ENCODE measurements at places on chromosomes 2 and 18. TPM values are rescaled to one million over a fixed set of nuclear protein-coding genes. Genes with fewer than 3 reads are reported as not detected.
A peak's percentile ranks its signal among the peaks of the same experiment; 100 is the strongest.

Gene RUFY4
- total RNA-seq = not detected

Gene CYP1B1
- total RNA-seq = 42.2 TPM

Gene IL1RL1
- total RNA-seq = 1.0 TPM

Gene RGPD6
- total RNA-seq = 75.5 TPM

Gene GREB1
- 1.2 TPM for total RNA-seq

Gene ZNF385B
- total RNA-seq = 1.3 TPM

Gene ROCK2
- 47.5 TPM for total RNA-seq

Gene CEP68
- 19.8 TPM for total RNA-seq

Gene TUBB8B
- not detected for total RNA-seq

GRCh38 chr2:195543902-195544894 lies 112.8 kb upstream of the SLC39A10 start:
- H3K4me1 ChIP-seq = no peaks in the 10 kb centered on the region
- DNase-seq = no peak
- no peak overlapping the region for H3K27ac ChIP-seq
- H3K4me3 ChIP-seq = no peak overlapping the region
- H3K36me3 ChIP-seq = no peaks in the 10 kb centered on the region

GRCh38 chr18:45456090-45457021 lies 158.9 kb upstream of the SLC14A2 start:
- no peaks in the 10 kb centered on the region for H3K4me1 ChIP-seq
- no peak overlapping the region for H3K27ac ChIP-seq
- no peaks in the 10 kb centered on the region for H3K36me3 ChIP-seq

- no peaks in the 10 kb centered on the region for H3K27me3 ChIP-seq
- H3K4me1 ChIP-seq = no peaks in the 10 kb centered on the region
- no peak overlapping the region for H3K4me3 ChIP-seq
- H3K27ac ChIP-seq = no peak overlapping the region
- H3K36me3 ChIP-seq = peaks cover 17% of the 10 kb centered on the region
Measured at GRCh38 chr2:46578961-46579360, 99.6 kb downstream of the TMEM247 start.

GRCh38 chr2:143473216-143473615 lies 344.0 kb downstream of the ARHGAP15 start:
- H3K4me1 ChIP-seq = no peaks in the 10 kb centered on the region
- DNase-seq = no peak
- no peaks in the 10 kb centered on the region for H3K27me3 ChIP-seq
- no peak overlapping the region for H3K27ac ChIP-seq

GRCh38 chr2:102253753-102254150 lies 57.6 kb upstream of the IL1RL1 start:
- peaks cover 4% of the 10 kb centered on the region for H3K4me1 ChIP-seq
- H3K27ac ChIP-seq = no peak overlapping the region
- H3K36me3 ChIP-seq = no peaks in the 10 kb centered on the region
- H3K27me3 ChIP-seq = no peaks in the 10 kb centered on the region
- no peak for DNase-seq

- DNase-seq = no peak
- H3K4me3 ChIP-seq = no peak overlapping the region
- H3K36me3 ChIP-seq = no peaks in the 10 kb centered on the region
- H3K4me1 ChIP-seq = no peaks in the 10 kb centered on the region
- no peak overlapping the region for H3K27ac ChIP-seq
- no peaks in the 10 kb centered on the region for H3K27me3 ChIP-seq
Measured at GRCh38 chr2:181352158-181352557, 105.0 kb upstream of the ITGA4 start.

DNA sequence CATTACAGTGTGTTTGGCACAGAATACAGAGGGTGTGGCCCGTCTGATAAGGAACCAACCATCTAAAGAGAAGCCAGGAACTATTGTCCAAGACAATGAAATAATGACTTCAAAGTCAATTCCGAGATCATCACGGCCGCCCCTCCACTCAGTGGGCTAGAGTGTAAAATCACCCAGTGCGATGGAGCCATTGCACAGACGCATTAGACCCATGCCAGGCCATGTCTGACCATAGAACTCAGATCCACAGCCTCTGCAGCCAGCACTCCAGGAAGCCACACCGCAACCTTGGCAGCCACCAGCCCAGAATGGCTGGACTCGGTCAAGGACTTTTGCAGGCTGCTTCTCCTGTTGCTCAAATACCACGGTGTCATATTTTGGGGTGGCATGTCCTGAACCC lies 835.7 kb downstream of the DCDC2C start:
- H3K4me3 ChIP-seq = no peak overlapping the region
- no peak for DNase-seq
- no peak overlapping the region for H3K27ac ChIP-seq
- no peaks in the 10 kb centered on the region for H3K36me3 ChIP-seq
- no peaks in the 10 kb centered on the region for H3K4me1 ChIP-seq
- peaks cover 4% of the 10 kb centered on the region for H3K27me3 ChIP-seq

- H3K4me1 ChIP-seq = peaks cover 18% of the 10 kb centered on the region
- DNase-seq = no peak
- no peaks in the 10 kb centered on the region for H3K27me3 ChIP-seq
- H3K27ac ChIP-seq = no peak overlapping the region
- no peaks in the 10 kb centered on the region for H3K36me3 ChIP-seq
- no peak overlapping the region for H3K4me3 ChIP-seq
Measured at GRCh38 chr18:44774191-44774590, 93.5 kb downstream of the SETBP1 start.

DNA sequence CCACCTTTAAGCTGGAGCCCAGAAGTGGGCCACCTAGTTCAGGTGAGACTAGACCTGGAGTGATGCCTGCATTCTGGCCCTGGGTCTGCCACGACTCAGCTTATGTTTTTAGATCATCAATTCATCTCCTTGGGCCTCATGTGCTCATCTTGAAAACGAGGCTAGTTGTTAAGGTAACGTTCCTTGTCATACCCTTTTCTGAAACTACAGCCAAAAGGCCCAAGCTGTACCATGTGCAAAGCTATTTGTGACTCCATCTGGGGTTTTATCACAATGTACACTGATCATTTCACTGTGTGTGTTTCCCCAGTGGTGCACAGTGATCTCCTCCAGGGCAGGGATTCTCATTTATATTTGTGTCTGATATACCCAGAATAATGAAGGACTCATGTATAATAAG lies 138.4 kb upstream of the COPS8 start:
- no peaks in the 10 kb centered on the region for H3K36me3 ChIP-seq
- no peak for DNase-seq
- no peaks in the 10 kb centered on the region for H3K4me1 ChIP-seq
- no peak overlapping the region for H3K27ac ChIP-seq
- H3K27me3 ChIP-seq = no peaks in the 10 kb centered on the region

GRCh38 chr2:240525802-240526201 lies 32.0 kb downstream of the ANKMY1 start:
- H3K4me3 ChIP-seq = no peak overlapping the region
- DNase-seq = no peak
- H3K27me3 ChIP-seq = no peaks in the 10 kb centered on the region
- H3K36me3 ChIP-seq = peaks cover 4% of the 10 kb centered on the region
- H3K27ac ChIP-seq = no peak overlapping the region
- no peaks in the 10 kb centered on the region for H3K4me1 ChIP-seq

DNA sequence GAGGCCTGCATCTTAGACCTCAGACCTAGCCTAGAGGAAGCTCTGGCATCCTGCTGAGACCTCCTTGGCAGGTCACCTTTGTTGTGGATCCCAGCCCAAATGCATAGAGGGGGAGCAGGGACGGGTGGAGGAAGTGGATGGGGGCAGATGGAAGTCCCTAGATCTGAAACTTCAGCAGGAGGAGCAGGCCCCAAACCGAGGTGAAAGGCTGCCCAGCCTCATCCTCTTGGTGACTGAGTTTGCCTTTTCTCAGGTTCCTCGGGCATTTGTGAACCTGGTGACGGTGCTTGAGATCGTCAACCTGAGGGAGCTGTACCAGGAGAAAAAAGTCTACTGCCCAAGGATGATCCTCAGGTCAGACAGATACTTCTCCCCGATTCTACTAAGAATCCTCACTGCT lies 86.3 kb downstream of the PLB1 start:
- no peaks in the 10 kb centered on the region for H3K4me1 ChIP-seq
- no peak for DNase-seq
- H3K27ac ChIP-seq = no peak overlapping the region
- H3K27me3 ChIP-seq = no peaks in the 10 kb centered on the region

- peak within 1 kb of the TSS; percentile 68 for H3K27ac ChIP-seq
- H3K27me3 ChIP-seq = no peaks in the 10 kb centered on the region
- DNase-seq = peak; percentile 83
- no peaks in the 10 kb centered on the region for H3K4me1 ChIP-seq
- H3K36me3 ChIP-seq = peaks cover 5% of the 10 kb centered on the region
Measured at GRCh38 chr2:70301344-70302194, at the start of gene FAM136A. FAM136A (minus strand) TSS chr2:70302067; CDS start chr2:70302011, 56 bp downstream.

DNA sequence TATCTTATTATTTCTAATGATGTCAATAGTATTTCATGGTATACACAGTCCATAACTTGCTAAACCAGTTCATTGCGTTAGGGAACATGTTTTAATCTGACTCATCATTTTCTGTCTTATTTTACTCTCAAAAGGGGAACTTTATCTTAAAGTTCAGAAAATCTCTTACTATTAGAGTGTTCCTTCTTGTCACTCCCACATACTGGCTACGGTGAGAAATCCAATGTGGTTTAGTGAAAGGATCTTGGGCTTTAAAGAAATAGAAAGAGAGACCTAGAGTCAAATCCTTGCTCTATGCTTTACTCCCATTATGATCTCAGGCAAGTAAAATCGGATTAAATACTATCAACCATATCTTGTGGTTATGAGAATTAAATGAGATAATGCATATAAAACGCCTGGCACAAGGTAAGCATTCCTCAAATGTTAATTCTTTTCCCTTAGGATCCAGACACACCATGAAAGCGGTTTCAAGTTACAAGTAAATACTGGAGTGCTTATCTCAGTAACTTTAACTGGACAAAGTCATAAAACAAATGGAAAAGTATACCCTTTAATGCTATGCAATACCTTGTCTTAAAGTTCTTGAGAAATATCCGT lies 576.0 kb downstream of the ARHGAP15 start:
- no peaks in the 10 kb centered on the region for H3K27me3 ChIP-seq
- no peak overlapping the region for H3K4me3 ChIP-seq
- no peak for DNase-seq
- no peaks in the 10 kb centered on the region for H3K36me3 ChIP-seq

DNA sequence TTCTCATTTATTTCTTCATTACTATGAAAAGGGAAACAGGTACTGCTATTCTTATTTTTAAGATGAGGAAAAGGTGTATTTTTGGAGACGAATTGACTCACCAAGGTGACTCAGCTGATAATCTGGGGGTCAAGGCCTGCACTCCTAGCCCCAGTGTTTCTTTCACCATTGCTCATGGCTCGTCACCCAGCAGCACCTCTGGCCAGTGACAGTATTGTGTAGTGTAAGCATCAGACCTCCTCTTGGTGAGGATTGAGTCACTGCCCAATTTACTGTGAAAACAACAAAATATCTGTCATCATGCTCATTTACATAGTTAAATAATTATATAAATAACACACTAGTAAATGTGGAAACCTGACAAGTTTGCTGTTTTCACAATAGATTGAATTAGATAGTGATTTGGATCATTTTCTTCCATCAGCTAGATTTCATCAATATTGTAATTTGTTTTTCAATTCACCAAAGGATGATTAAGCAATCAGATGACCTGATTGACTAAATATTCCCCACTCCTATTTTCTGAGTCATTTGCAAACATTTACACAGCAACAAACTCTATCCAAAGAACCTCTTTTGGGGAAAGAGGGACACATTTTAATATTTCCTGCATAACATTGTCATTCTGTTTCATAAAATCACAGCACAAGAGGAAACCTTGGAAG lies 492.8 kb upstream of the RAB12 start:
- peaks cover 24% of the 10 kb centered on the region for H3K4me1 ChIP-seq
- no peak overlapping the region for H3K4me3 ChIP-seq
- no peak overlapping the region for H3K27ac ChIP-seq
- no peaks in the 10 kb centered on the region for H3K36me3 ChIP-seq
- no peaks in the 10 kb centered on the region for H3K27me3 ChIP-seq
- no peak for DNase-seq

- peaks cover 11% of the 10 kb centered on the region for H3K4me1 ChIP-seq
- no peak for DNase-seq
- no peak overlapping the region for H3K4me3 ChIP-seq
- peaks cover 10% of the 10 kb centered on the region for H3K27me3 ChIP-seq
Measured at GRCh38 chr2:26169681-26170414, 3.0 kb upstream of the GAREM2 start.

DNA sequence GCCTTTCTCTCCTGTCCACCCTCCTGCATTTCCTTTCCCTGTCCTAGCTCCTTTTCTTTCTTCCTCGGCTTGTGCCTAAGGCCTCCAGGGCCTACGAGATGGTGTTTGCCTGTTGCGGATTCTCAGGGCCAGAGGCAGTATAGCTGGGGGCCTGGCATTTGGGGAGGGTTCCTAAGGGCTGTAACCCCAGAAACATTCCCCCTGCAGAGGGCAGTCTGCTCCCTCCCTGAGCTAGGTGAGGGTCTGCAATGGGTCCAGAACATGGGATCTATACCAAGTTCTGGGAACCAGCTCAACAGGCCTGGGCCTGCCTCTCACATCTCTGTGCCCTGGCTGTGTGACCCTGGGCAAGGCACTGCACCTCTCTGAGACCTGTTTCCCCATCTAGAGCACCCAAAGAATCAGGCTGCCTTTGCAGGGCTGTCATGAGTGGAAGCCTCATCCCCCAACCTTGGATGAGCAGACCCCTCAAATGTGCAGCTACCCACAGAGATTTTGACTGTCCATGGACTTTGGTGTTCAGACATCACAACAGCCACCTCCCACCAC lies 97.5 kb downstream of the GLI2 start:
- H3K27ac ChIP-seq = no peak overlapping the region
- no peak for DNase-seq
- no peaks in the 10 kb centered on the region for H3K4me1 ChIP-seq
- H3K27me3 ChIP-seq = no peaks in the 10 kb centered on the region
- H3K36me3 ChIP-seq = no peaks in the 10 kb centered on the region

DNA sequence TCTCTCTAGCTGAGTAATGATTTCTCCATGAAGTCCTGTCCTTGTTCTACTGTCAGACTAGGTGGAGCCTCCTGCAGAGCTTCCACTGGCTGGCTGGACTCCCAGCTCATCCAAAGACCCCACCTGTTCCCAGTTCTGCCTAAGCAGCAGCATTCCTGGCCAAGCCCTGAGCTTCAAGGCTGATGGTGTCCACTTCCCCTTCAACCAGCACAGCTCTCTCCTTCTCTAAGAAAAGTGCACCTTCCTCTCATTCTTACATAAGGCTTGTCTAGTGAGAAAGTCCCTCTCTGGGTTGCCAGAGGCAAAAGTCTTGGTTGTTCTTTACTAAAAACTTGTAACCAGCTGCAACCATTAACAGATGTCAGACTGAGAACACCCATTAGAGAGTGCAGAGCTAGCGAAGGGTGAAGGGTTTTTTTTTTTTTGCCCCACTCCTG lies 58.9 kb downstream of the CXCR4 start:
- H3K27ac ChIP-seq = no peak overlapping the region
- DNase-seq = no peak
- H3K27me3 ChIP-seq = no peaks in the 10 kb centered on the region
- H3K4me1 ChIP-seq = no peaks in the 10 kb centered on the region
- no peak overlapping the region for H3K4me3 ChIP-seq

DNA sequence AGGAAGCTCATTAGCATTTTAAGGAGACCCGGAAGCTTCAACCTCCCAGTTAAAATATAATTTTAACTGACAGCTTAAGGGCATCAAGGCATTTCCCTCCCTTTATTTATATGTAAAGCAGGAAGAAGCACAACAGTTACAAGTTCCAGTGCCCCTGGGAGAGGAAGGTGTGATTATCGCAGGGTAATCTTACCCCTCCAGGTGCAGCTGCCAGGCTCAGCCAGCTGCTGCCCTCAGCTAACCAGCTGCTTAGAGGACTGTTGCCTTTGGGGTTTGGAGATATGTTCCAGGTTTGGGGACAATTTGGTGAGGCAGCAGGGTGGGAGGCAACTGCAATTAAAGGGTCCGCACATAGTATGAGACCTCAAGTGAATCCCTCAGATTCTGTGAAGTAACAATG lies 55.3 kb upstream of the SETBP1 start:
- H3K4me1 ChIP-seq = peaks cover 3% of the 10 kb centered on the region
- no peak overlapping the region for H3K27ac ChIP-seq
- H3K4me3 ChIP-seq = no peak overlapping the region
- H3K27me3 ChIP-seq = no peaks in the 10 kb centered on the region
- DNase-seq = no peak

All from thyroid gland (tissue), 4 donors.